Activated gamma-delta T cell treated with Interleukin-2 at 50 U/mL for 16 hours (primary cell): ENCODE measurements at places on chromosomes 1 and 21.

- no peak for DNase-seq
These were observed 117.0 kb upstream of the ERRFI1 start for GRCh38 chr1:8142955-8143629.

- DNase-seq = no peak
These were observed 95.6 kb downstream of the TGFBR3 start for GRCh38 chr1:91790392-91790791.

GRCh38 chr1:90114521-90115141 lies 119.7 kb downstream of the ZNF326 start:
- DNase-seq = no peak

- no peak for DNase-seq
These were observed 4.6 kb downstream of the USP48 start for GRCh38 chr1:21778405-21778727.

DNA sequence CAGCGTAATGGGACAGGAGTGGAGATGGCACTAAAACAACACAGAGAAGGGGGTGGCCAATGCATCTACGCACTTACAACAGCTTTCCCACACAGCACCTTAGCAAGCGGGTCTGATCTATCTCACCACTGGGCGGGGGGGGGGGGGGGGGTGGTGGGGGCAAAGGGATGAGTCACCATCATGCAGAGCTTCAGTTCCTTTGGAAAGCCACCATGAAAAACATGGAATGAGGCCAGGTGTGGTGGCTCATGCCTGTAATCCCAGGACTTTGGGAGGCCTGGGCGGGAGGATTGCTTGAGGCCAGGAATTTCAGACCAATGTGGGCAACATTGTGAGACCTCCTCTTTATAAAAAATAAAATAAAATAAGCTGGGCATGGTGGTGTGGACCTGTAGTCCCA lies 47.2 kb downstream of the KLHDC7A start:
- DNase-seq = no peak

GRCh38 chr1:152517237-152517811 lies 3.0 kb downstream of the CRCT1 start:
- DNase-seq = no peak

DNA sequence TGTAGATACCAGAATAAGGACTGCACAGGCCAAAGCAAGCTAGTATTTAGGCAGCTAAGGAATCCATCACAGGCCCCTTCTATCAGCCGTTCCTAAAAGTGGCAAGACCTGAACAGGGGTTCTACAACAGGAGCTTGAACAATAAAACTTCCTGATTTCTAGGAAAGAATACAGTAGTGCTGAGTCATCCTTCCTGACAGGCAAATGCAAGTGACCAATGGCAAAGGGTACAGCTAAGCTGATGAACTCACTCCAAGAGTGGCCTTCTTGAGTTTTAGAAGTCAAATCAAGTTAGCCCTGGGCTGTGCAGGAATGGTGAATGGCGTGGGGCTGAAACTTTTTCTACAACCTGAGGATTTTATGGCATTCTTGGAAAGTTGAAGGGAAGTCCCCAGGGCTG lies 112.9 kb downstream of the GREM2 start:
- DNase-seq = no peak

DNA sequence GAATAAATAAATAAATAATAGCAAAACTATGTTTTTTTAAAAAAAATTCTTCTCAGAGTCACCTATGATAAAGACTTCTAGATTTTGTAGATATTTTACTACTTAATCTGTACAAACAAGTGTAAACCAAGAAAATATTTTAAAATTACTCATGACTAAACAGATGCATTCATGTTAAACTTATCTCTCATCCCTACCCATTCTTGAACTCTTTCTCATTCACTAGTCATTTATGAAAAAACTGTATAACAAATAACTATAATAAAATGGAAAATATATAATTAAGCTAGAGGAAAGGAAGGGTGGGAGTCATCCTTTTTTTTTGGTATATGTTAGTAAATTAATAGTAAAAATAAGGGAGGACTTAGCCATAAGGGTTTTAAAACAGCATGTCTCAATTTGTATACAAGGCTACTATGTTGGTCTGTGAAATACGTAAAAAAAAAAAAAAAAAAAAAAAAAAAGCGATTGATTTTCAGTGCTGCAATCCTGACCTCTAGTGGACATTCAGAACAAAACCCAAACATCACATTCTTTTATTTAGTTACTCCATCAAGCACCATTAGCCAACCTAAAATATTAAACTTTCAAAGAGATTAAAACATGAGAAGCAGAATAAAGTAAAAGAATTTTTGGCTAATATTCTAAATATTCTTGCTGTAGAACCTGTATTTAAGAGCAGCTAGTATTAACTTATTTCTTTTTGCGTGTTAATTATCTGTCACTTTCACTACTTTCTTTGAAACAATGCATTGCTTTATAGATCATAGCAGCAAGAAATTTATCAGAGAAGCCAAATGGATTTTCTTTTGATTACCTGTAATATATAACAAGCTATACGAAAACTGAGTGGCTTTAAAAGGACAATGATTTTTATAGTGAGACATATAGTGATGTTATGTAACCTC lies 255.8 kb upstream of the CACYBP start:
- DNase-seq = no peak

DNA sequence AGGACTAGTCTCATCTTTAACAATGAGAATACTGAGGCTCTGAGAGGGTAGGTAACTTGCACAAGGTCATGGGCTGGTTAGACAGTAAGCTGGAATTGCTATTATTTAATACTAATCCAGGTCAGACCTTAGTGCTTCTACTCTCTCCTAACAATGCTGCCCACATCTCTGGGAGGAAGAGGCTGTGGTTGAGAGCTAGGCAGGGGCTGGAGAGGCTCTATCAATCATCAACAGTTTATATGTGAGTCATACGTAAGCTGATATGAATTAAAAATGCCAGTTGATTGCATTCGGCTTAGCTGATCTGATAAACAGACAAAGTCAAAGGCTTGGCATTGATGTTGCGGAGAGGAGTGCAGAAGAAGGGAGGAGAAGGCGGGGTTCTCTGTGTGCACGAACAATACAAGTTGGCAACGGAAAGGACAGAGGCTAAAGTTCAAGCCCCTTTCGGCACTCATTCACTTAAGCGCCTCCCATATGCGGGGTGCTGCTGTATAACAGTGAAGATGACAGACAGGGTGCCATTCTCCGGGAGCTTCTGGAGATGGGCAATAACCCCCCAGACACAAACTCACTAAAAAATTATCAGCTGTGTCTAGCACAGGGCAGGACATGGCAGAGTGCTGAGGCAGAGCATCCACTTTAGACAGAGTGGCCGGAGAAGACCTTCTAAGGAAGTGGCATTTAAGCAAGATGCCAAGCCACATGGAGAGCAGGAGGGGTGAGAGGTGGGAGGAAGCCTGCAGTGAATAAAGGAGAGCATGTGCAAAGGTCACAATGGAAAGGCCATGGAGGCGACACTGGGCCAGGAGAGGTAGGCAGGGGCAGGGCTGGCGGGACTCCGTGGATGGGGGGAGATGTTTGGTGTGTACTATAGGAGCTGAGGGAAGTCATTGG lies 195.2 kb downstream of the ZSCAN20 start:
- DNase-seq = no peak

GRCh38 chr21:14995695-14996490 lies 68.9 kb downstream of the NRIP1 start:
- no peak for DNase-seq

- no peak for DNase-seq
These were observed 95.0 kb downstream of the SGIP1 start for GRCh38 chr1:66628926-66629325.

DNA sequence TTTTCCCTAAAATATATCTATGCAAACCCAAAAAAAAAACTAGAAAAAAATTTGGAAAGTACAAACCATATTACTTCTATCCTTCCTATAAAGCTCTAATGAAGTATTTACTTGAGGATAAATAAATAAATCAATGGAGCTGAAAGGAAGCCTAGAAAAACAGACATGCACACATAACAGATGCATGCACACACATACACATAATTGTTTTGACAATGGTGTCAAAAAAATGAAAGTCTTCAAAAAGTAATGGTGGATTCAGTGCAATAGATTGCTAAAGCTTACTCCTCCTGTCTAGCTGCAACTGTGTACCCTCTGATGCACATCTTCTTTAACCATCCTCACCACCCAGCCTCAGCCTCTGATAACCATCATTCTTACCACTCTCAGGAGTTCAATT lies 521.9 kb upstream of the RGS18 start:
- no peak for DNase-seq

DNA sequence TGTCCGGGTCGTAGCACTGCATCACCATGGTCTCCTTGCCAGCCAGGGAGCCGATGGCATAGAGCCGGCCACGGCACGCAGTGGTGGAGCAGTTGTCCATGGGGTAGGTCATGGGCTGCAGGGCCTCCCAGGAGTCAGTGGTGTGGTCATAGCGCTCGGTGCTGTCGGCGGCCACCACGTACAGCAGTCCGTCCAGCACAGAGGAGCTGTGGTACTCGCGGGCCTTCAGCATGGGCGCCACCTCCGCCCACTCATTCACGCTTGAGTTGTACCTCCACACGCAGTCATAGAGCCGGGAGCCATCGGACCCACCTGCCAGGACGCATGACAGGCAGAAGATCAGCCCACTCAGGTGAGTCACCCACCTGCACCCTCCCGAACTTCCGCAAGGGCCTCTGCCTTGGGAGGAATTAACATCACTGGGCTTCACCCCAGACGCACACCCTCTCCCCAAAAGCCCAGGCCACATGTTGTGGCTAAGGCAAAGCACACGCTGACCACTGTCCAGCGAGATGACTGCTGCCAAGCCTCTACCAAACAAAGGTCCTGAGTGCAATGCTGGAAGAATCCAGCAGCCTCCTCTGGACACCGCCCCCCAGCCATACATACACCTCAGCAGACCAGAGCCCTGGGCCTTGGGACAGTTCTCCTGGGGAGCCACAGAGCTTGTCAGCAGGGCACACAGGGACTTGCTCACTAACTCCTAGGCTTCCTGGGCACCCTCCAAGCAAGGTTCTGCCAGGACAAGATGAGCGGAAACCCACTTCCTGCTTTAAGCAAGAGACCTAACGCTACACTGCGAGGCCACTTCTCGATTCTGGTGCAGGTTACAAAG lies 3.3 kb downstream of the KLHL21 start:
- peak; percentile 50 for DNase-seq

GRCh38 chr1:219587801-219588561 lies 24.9 kb downstream of the ZC3H11B start:
- no peak for DNase-seq

GRCh38 chr21:43814215-43815106 lies 25.1 kb downstream of the RRP1 start:
- no peak for DNase-seq

DNA sequence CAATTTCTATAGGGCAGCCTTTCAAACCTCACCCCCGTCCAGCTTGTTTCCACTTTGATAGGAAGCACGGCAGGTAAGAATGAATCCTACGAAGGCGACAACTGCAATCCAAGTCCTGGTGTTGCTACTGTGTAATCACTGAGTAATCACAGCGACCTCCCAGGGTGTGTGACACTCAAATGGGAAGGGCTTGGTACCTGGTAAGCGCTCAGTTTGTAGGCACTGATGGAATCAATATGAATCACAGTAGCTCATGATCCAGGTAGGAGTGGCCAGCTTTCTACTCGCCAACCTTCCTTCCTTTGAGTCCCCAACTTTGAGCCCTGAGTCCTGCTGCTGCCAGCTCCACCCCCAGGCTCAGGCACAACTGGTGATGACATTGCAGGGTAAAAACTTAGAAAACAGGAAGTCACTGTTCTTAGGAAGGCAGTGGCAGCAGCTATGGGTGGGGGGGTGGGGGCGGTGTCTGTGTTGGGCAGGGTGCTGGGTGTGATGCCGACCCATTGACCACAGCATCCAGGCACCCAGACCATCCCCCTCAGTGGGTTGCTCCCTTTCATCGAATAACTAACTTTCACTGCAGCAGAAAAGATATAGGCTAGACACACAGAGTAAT lies 70.7 kb downstream of the CD247 start:
- peak; percentile 61 for DNase-seq

GRCh38 chr1:150530491-150531159 lies 15.1 kb downstream of the FALEC start:
- no peak for DNase-seq

DNA sequence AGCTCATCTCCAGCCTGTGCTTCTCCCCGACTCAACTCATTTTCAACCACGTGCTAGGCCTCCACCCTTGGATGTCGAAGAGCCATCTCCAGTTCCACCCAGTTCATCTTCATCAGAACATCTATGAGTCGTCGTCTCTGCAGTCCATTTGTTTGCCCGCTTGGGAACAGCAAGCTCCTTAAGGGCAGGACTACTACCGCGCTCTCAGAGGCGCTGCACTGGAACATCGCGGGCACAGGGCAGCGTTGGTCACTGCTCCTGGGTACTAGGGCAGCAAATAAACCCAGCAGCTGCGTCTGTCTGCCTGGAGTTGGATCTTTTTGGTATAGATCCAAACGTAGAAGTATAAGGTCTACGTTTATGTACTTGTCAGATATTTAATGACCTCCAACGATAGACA lies 478 bp upstream of the PRDM2 start:
- DNase-seq = no peak

DNA sequence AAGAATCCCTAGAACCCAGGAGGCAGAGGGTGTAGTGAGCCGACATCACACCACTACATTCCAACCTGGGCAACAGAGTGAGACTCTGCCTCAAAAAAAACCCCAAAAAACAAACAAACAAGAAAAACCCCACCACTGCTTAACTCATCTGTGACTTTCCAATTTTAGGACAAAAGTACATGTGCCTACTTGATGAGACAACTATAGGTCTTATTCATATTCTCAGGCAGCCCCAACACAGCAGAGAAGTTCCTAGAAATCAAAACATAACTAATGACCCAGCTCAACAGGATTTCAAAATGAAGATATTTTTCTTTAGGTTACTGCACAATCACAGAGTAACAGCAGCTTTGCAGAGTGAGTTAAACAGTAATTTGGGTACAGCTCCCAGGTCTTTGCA lies 26.4 kb downstream of the TIAM1 start:
- no peak for DNase-seq

DNA sequence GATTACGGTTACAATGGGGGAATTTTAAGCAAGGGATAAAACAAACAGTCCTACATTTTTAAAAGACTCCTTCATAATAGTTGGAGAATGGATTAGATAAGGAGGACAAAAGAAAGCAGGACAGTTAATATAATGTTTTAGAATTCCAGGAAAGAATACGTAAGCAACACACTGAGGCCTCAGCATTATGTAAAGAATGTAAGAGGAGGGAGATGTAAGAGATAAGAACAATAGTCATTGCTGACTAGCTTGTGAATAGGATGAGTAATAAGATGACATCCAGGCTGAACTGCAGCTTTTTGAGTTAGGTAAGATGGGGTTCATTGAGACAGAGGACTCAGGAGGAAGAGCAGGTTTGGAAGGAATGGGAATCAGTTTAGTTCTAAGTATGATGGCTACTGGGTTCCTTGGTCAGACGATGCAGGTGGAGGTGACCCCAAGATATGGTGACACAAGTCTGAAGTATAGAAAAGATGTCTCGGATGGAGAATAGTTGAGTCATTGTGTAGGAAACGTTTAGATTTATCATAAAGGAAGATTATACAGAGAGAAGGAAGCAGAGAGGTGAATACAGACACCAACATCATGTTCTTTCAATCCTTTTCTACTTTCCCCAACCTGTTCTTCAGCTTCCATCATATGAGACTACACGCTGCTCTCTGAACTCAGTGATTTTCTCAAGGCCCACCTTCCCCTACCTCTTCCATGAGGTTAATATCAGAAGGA lies 372.8 kb downstream of the PTBP2 start:
- DNase-seq = no peak

- DNase-seq = no peak
These were observed 807.1 kb downstream of the USP25 start for GRCh38 chr21:16536643-16537434.
